ENCODE measurements at places on chromosomes 7 and 10.

DNA sequence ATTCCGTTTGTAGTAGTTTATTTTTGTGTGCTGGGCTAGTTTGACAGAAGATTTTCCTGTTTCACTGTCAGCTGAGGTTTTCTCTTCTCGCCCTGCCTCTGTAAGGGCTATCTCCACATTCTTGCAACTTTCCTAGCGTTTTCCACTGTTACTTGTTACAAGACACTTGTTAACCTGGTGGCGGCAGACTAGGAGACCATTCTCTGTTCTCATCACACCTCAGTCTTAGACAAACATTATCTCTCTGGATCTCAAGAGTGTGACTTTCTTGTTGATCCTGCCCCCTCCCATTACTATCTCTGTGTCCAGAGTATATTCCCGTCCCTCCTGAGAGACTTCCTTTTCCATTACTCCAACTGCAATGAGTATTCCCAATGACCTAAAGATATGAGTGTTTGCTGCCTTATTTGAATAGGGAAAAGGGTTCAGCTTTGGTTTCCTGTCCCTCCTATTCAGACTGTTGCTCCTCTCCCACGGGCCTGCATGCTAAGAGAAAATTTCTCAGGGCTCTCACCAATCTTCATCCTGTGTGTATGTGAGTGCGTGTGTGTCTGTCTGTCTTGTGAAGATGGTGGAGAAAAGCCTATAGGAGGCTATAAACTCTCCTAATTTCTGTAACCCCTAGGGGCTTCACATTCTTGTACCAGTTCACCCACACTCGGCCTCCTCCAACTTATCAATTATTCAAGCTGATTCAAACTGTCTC lies 722.4 kb upstream of the POT1 start:
- DNase-seq, result no peak

DNA sequence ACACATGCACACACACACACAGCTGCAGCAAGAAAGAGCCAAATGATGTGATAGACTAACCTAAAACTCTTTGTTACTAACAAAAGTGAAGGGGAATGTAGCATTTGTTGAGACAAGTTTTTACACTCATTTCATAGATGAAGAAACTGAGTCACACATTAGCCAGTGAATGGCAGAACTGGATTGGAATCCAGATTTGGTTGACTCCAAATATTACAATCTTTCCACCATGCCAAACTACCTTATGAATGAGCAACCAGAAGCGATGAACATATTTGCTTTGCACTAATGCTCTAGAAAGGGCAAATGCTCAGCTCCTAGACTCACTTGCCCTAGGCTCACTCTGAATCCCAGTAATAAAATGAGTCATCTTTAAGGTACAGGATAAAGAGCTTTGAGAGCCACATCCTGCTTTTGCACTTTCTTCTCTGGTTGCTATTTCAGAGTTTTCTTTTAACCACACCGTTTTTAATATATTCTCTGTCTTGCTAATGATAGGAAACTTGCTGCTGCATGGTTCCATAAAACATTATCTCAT lies 111.9 kb downstream of the GPAM start:
- no peak for DNase-seq

DNA sequence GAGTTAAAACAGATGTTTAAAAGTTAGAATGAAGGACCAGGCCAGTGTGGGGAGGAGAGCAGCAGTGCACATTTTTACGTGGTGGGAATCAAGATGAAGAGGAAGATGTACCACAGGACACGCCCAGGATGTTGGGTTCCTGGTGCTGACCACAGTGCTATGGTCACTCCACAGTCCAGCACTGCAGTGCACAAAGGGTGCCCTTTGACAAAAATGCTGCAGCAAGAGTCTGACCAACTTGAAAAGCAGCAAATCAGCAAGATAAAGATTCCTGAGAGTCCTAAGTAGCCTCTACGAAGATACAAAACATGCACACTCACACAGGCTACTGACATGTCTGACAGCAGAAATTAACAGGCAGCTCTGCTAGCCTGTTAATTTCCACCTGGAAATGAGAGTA lies 107.1 kb downstream of the PIP4K2A start:
- no peak for DNase-seq

DNA sequence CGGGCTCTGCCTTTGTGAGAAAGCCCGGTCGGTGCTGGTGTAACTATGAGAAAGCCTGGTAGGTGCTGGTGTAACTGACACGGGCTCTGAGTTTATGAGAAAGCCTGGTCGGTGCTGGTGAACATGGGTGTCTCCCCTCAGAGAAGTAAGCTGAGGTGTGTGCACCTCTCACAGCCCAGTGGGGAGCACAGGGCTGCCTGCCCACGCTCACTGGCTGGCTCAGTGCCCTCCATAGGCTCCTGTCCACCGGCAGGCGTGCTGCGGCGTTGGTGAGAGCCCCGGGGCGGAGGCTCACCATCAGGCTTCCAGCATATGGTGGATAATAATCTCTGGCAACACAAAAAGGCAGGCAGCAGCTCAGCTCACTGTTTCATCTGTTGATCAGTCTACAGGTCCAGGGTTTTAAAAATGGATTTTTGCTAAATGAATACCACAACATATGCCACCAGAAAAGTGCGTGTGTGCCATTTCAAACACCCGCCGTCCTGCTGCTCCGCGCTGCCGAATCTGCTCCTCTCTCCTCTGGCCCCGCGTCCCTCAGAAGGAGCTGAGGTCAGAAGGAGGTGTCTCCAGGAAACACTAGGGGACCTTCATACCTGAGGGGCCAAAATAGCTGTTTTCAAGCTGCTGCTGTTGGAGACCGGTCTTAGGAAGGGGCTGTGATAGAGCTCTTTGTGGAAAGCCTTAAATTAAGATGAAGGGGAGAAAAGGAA lies 365.7 kb downstream of the DNAJB6 start:
- no peak for DNase-seq

GRCh38 chr10:10677479-10677878 lies 340.2 kb upstream of the CELF2 start:
- DNase-seq, result no peak

DNA sequence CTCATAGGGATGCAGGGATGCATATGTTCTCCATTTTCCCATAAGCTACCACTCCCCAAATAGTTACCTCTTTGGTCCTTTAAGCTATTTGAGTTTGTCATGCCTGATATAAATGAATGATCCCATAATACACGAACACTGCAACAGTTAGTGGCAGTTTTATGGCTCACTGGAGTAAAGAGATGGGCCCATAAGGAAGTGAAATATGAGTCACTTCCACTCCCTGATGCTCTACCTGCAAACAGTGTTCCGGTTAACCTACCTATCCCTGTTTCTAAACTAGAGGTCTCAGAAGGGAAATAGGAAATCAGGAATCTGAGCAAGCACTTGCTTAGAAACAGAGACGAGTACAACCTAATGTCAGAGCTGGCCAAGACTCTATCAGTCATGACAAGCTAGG lies 71.7 kb downstream of the CALD1 start:
- no peak for DNase-seq

- no peak for DNase-seq
Measured at GRCh38 chr10:47020471-47020870, 109.2 kb downstream of the PTPN20 start.

DNA sequence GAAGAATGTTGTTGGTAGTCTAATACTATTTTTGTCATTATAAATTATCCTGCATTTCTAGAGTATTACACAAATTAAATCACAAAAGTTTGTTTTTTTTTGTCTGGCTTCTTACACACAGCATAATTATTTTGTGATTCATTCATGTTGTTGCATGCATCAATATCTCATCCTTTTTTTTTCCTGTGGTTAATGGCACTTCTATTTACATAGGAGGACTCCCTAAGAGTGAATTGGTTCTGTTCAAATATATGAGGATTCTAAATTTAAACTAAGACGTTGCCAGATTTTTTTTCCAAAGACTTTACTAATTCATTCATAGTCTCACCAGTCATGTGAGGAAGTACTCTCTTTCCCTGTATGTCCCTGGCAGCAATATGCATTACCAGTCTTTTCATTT lies 303.3 kb downstream of the GPR37 start:
- DNase-seq, result no peak

- no peak for DNase-seq
Measured at GRCh38 chr7:20798081-20798693, 11.5 kb upstream of the SP8 start.

GRCh38 chr7:517774-518629 lies 1.6 kb downstream of the PDGFA start:
- DNase-seq, result no peak

DNA sequence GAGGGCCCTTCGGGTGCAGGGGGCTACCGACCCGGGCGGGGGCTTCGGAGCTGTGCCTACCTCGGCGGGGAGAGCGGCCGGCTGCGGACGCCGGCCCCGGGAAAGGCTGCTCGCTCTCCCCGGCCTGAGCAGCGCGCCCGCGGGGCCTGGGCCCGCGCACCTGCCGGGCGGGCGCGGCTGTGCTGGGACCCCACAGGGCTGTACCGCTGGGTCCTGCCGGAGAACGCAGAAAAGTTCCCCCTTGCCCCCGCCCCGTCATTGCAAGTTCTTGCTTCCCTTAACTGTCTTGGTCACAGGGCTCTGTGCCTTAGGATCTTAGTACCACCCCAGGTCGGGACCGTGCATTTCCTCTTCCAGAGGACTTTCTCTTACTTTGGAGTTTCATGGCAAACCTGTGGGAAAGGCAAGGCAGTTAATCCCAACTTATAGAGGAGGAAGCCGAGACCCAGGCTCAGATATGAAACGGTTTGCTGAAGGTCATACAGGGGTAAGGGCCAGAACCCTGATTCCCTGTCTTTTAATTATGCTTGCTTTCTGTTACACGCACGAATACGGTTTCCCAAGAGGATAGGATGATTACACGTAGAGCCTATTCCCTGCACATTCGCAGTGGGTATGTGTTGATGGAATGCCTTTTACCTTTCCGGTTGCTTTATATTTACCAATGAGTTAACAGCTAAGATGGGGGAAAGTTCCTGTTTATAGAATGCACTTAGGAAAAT lies 652 bp downstream of the PCGF5 start:
- DNase-seq, result no peak

- DNase-seq, result no peak
Measured at GRCh38 chr7:112556633-112557032, 75.8 kb downstream of the LSMEM1 start.

DNA sequence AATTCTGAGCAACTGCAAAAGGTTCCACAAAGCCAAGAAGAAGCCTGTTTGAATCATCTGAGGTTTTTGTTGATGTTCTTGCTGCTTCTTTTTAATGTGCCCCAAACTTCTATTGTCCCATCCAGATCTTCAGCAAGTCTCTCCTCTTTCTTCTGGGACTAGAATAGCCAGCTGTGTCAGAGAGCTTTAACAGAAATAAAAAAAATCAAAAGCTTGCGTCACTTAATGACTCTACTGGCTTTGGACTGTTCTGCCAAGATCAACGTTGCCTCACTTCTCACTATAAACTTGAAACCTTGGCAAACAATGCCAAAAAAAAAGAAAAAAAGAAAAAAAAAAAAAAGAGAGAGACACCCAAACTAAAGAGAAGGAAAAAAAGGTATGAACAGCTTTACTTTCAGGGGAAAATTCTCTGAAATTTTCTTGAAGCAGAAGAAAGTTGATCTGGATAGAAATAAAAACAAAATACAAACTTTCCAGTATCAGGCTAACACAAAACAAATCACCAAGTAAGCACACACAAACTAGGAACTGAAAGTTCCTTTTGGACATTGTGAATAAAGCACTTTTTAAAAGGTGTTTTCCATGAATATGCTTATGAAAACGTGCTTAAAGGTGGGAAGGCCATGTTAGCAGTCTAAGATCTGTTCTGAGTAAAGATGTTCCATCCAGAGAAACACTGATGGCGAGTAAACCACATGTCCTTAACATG lies 14.8 kb downstream of the USP54 start:
- DNase-seq, result no peak

DNA sequence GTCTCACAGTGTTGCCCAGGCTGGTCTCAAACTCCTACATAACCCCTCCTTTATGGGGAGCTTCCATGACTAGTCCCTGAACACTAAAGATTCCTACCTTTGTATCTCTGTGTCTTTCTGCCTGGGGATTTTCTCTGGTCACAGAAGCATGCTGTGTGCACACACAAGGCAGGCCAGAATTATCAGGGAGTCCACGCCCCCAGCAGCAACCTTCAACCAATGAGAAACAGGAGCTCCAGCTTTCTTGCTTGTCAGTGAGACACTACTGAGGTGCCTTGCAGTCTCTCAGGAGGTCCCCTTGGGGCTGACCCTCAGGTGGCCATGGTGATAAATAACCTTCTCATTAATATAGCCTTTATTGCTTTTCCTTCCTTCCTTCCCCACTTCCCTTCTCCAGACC lies 45.1 kb upstream of the AUTS2 start:
- DNase-seq, result no peak

DNA sequence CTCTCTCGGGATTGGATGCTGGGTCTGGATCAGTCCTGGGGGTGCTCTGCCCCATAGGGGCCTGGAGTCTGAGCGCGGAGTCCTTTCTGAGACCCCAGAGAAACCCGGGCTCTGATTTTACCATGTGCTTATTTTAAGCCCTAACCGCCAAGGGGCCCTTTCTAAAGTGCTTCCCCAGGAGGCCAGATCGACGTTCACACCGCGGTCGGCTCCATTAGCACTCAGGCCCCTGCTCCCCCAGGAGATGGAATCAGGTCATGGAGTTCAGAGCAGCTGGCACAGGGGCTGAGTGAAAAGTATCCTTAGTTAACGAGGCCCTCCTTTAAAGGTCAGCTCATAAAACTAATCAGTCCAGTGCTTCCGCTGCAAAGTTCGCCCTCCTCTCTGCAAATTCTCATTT lies 159.4 kb upstream of the COBL start:
- no peak for DNase-seq

DNA sequence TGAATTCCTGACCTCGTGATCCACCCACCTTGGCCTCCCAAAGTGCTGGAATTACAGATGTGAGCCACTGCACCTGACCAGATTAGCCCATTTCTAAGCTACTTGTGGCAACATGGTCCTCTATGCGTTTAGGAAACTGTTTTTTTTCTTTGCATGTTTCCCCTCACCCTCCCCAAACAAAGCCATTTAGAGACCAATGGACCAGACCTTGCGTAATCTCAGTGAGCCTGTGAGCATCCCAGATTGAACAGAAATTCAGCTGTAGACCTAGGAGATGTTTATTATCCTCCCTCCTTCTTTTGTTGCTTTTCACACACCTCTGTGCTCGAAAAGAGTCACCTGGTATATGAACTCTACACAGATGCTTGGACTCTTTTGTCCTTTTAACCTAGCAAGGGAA lies 28.5 kb upstream of the CAMK1D start:
- no peak for DNase-seq

- DNase-seq, result no peak
Measured at GRCh38 chr7:112905950-112906349, 115.8 kb upstream of the TMEM168 start.

GRCh38 chr7:19705663-19706062 lies 3.2 kb downstream of the POLR1F start:
- no peak for DNase-seq

GRCh38 chr10:6020826-6021225 lies 41.3 kb downstream of the IL2RA start:
- DNase-seq, result no peak
